G401 (cell line): ENCODE measurements at places on chromosomes 5 and 9. TPM values are rescaled to one million over a fixed set of nuclear protein-coding genes. Genes with fewer than 3 reads are reported as not detected.

DNA sequence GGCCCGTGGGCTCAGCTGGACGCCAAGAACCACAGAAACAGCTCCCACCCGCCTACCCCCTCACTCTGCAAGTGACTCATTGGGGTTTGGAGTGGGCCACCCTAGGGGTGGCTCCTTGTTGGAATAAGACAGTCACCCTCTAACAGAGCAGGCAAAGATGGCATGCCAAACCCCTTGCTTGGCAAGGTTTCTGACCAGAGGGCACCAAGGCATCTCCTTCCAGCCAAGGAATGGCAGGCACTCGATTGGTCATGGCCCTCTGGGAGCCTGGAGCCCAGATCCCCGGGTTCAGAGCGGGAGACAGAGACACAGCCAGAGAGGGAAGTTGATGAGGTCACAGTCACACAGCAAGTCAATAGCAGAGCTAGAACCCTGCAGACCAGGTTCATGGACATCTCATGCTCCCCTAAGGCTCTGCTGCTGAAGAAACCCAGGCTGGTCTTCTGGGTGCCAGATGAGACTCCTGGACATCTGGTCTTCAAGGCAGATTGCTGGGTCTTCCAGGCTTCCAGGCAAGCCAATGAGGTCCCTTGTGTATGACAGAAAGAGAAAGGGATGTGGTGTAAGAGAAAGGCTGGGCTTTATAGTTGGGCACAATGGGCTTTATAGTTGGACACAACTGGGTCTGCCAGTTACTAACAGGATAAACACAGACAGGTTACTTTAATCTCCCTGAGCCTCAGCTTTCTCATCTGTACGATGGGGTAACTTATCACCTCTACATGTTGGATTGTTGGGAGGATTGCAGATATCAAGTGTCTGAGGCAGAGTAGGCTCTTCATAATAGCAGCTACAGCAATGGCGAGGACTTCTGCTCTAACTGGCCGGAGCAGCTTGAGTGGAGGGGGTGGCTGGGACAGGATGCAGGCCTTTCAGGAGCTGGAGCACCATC is 23.3 kb upstream of the KIF12 start:
- no peak for DNase-seq

Gene ZNG1C
- 7.1 and 12.6 TPM in 2 replicates for total RNA-seq

- DNase-seq = no peak
These were observed 217.5 kb downstream of the DRD1 start for GRCh38 chr5:175226506-175226905.

DNA sequence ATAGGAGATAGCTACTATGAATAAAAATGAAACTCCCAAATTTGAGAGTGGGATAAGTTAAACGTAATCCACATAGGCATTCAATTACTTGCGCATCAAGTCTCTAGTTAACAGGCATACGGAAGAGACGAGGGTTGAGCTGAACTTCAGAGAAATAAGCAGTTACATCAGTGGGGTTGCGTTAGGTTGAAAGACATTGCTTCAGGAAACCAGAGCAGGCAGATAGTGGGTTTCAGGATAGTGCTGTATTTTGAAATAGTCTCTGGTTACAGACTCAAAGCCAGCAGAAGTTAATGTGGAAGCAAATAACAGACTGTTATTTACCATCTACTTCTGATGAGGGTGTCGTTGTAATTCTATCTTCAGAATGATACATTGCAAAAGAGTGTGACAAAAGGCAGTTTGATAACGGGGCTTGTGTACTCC is 533.4 kb downstream of the PDE4D start:
- DNase-seq = no peak

Gene CTXN3
- total RNA-seq = not detected in 2 replicates

Gene CLPTM1L
- 177 and 229 TPM in 2 replicates for total RNA-seq
